ENCODE measurements at places on chromosomes 12 and 14.

- peak; percentile 15 for DNase-seq
Measured at GRCh38 chr12:12985817-12986408, 14.2 kb downstream of the HEBP1 start.

- no peak for DNase-seq
Measured at GRCh38 chr12:27810756-27811155, 30.7 kb upstream of the MANSC4 start.

- peak; percentile 31 for DNase-seq
Measured at GRCh38 chr12:65696227-65696626, 128.1 kb upstream of the HMGA2 start.

GRCh38 chr12:107436836-107437235 is 248.8 kb upstream of the PWP1 start:
- DNase-seq: no peak

DNA sequence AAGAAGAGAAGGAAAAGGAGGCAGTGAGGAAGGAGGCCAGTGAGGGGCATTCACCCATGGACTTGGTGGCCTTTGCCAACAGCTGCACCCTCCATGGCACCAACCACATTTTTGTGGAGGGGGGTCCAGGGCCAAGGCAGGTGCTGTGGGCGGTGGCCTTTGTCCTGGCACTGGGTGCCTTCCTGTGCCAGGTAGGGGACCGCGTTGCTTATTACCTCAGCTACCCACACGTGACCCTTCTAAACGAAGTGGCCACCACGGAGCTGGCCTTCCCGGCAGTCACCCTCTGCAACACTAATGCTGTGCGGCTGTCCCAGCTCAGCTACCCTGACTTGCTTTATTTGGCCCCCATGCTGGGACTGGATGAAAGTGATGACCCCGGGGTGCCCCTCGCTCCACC is 11.4 kb upstream of the SMARCD1 start:
- DNase-seq: no peak

Data from fibroblast of lung (primary cell).